Activated CD4-positive, alpha-beta T cell treated with anti-CD3 and anti-CD28 coated beads, Interleukin-2, amount 50 U/mL, for 24 hours (primary cell): ENCODE measurements at places on chromosomes 1 and 21.

- DNase-seq = no peak
These were observed 22.1 kb upstream of the CLSTN1 start for GRCh38 chr1:9845914-9846313.

DNA sequence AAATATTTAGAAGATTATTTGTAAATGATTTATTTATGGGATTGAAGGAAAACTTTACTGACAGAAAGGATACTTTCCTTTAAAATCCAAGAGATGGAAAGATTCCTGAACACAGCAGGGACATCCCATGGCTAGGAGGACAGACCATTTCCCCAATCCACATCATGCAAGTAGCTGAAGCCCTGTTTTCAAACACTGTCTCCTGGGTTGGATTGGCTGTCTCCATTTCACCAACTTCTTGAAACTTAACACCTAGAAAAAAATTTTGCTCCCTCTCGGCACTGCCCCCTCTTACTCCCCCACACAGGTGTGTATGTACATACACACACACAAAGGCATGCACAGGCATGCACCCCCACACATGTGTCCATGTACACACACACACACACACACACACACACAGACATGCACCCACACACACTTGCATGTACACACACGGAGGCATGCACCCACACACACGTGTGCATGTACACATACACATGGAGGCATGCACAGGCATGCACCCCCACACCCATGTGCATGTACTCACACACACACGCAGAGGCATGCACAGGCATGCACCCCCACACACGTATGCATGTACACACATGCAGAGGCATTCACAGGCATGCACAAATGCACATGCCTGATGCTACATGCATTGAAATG is 320.0 kb downstream of the CHRM3 start:
- DNase-seq = no peak

- DNase-seq = no peak
These were observed 226.9 kb downstream of the TGFB2 start for GRCh38 chr1:218572050-218572449.

DNA sequence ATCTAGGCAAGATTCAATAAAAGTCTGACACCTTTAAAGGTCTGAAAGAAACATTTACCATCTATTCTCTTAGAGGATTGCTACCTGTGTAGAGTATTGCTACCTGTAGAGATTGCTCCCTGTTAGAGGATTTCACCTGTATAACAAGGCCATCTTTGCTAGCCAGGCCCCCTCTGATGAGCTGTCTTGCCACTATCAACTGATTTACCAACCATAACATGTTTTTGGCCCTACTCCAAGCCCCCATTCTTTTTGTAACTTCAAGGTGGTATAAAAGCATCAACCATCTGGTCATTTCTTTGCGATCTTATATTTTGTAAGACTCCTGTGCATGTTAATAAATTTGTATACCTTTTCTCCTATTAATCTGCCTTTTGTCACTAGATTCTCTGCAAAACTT is 424.7 kb upstream of the CAMK1G start:
- DNase-seq = no peak

GRCh38 chr1:246151796-246152434 is 355.2 kb downstream of the SMYD3 start:
- DNase-seq = no peak

DNA sequence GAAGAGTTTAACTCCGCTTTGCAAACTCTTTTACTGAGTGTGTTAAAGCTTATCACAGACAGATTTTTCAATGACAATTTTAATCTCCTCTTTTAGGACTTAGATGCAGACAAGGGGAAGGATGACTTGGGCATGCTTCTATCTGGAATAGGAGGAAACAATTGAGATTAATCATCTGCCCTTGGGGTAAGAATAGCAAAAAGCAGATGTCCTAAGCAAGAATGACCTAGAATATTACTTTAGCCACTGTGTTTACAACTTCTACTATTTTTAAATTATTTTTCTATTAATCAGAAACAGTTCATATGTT is 569.0 kb upstream of the ADGRL2 start:
- DNase-seq = no peak

- DNase-seq = no peak
These were observed 3.4 kb upstream of the PCSK9 start for GRCh38 chr1:55035904-55036303.

GRCh38 chr21:35818597-35818996 is 241.7 kb downstream of the SETD4 start:
- no peak for DNase-seq

DNA sequence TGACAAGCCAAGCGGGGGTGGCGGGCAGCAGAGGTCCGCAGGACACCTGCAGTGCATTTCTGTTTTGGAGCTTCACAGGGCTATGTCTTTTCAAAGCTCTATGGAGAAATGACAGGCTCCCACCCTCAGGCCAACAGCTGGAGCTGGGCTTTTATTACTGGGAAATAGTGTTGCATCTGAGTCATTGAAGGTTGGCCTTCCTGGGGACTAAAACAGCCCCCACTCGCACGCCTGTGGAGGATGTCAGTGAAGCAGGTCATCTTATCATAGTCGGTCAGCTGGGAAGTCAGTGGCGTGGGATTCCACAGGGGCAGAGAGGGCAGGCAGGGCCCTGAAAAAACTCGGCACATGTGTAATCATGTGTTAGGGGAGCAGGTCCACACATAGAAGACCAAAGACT is 55.3 kb downstream of the NTPCR start:
- no peak for DNase-seq

DNA sequence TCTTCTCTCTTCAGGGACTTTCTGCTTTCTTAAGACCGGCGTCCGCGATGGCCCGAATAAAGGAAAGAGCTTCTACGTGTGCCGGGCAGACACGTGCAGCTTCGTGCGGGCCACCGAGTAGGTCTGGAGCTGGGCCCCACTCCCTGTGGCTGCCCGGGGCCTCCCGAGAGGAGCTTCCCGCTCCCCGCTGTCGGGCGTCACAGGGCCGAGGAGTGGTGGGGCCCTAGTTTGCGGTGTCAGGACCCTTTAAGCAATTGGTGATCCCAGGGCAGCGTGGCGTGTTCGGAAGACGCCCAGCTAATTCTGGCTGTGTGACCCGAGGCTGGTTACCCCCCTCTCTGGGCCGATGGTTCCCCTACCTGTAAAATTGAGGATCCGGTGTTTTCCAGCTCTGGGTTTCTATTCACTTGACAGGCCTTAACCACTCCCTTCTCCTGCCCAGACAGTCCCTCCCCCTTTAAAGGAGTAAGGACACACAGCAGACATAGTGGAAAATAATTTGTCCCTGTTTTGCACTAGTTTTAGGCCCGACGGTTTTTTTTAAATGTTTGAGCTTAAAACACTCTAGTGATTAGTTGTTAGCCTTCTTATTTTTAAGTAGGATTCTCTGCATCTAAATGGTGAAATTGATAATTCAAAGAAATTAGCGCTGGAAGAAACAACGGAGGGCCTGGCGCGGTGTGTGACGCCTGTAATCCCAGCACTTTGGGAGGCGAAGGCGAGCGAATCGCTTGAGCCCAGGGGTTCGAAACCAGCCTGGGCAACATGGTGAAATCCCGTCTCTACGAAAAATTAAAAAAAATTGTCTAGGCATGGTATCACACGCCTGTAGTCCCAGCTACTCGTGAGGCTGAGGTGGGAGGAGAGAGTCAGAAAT is 553 bp downstream of the TTF2 start:
- DNase-seq = no peak

GRCh38 chr21:40117236-40117635 is 250.0 kb downstream of the PCP4 start:
- no peak for DNase-seq

DNA sequence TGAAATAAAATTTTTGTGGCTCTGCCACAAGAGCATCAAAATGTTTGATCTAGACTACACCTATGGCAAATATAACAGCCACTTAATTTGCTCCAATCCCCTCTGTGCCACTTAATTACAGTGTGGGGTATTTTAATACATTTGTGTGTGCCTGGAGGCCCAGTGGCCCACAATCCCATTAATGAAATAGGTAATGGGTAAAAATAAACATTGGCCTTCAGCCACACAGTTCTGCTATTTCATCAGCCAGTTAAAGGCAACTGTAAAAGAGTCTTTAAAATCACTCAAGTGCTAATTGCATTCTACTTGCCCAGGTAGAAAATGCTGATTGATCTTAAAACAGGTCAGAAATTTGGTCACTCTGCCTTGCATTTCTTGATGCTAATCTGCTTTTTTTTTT is 151.6 kb upstream of the UBE2U start:
- DNase-seq = no peak

- no peak for DNase-seq
These were observed 14.9 kb downstream of the SELL start for GRCh38 chr1:169696273-169697100.

- no peak for DNase-seq
These were observed 1.8 kb downstream of the KPRP start for GRCh38 chr1:152759453-152760173.

GRCh38 chr1:30763651-30764248 is 6.2 kb upstream of the LAPTM5 start:
- no peak for DNase-seq

GRCh38 chr1:53270107-53270506 is 31.8 kb upstream of the MAGOH start:
- DNase-seq = no peak

DNA sequence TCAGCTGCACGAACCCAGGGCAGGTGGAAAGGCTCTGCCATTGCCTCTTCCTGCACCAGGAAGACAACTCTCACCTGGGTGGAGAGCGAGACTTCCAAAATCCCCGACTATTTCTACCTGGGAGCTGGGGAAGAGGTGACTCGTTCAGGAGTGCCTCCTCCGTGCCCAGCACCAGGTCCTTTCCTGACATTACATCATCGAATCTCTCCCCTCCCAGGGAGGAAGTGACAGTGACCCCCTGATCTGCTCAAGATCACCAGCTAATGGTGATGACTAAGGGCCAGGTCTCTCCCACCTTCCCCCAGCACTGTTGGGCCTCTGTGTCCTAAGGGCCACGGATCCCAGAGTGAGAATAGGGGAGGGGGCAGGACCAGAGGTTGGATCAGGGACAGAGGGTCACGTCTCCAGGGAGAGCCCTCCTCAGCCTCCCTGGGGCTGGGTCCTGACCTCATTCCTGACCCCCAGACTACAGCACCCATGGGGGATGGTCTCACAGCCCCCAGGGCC is 6.8 kb downstream of the MEGF6 start:
- no peak for DNase-seq

DNA sequence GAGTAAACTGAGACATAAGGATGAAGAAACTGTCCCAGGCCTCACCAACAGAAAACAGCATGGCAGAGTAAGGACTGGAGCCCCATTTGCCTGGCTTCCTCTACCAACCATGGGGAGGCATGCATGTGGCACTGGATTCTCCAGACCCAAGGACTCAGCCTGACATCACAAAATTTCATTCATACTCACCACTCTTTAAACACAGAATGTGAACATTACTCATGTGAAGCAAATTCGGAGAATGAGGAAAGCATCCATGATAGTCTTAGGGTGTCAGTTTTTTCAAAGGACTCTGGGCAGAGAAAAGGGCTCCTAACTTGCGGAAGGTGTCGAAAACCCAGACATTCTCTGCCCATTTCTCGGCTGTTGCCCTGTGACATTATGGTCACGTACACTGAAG is 83.9 kb downstream of the PCNX2 start:
- DNase-seq = no peak

GRCh38 chr1:240539769-240540414 is 72.1 kb downstream of the GREM2 start:
- no peak for DNase-seq

DNA sequence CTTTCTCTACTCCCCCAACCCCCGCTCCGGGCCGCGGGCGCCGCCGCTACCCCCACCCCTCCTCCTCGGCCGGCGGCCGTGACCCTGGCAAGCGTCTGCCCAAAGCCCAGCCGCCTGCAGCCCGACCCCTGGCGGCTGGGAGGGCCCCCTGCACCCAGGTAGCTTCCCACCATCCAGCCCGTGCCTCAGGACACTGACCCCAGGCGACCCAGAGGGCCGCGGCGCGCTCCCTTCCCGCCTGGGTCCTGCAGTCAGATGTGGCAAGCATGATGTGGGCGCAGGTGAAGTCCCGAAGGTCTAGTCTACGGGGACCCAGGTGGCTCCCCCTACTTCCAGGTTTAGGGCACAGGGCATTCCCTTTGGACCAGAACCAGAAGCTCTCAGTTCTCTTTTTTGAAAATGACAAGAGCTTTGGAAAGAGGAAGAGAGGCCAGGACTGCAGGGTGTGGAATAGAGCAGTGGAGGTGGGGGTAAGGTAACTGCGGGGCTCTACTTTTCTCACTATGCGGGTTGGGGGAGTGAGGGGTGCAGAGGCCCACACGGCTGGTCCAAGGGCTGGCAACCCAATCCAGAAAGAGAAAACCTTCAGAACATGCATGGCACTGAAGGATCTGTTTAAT is at the start of gene DENND4B:
DENND4B (minus strand) TSS at position 97 of the 620 bp plus-strand sequence. CDS start 2,344 bp downstream, outside the sequence.
- peak; percentile 65 for DNase-seq

- DNase-seq = no peak
These were observed 78.0 kb downstream of the PDE9A start for GRCh38 chr21:42731264-42732032.

DNA sequence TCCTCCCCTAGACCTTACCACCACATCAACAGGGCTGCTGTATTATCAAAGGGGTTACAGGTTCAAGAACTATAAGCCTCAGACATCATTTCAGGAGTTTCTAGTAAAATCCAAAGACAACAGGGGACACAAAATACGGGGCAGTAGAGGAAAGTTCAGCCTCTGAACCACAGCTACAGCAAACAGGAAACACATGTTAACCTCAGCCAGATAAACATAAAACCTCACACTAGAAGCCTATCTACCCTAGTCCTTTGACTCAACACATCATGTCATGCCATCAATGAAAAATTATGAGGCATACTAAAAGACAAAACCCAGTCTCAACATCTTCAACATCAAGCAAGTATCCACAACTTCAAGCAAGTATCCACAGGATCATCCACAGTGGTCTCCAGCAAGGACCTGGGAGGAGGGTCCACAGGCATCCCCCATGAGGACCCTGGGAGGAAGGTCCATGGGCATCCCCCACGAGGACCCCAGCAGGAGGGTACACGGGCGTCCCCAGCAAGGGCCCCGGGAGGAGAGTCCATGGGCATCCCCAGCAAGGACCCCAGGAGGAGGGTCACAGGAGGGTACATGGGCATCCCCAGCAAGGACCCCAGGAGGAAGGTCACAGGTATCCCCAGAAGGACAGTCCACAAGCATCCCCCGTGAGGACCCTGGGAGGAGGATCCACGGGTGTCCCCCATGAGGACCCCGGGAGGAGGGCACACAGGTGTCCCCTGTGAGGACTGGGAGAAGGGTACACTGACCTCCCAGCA is 440.0 kb downstream of the MATN1 start:
- DNase-seq = no peak

GRCh38 chr1:8671306-8671917 is 146.0 kb downstream of the RERE start:
- no peak for DNase-seq

DNA sequence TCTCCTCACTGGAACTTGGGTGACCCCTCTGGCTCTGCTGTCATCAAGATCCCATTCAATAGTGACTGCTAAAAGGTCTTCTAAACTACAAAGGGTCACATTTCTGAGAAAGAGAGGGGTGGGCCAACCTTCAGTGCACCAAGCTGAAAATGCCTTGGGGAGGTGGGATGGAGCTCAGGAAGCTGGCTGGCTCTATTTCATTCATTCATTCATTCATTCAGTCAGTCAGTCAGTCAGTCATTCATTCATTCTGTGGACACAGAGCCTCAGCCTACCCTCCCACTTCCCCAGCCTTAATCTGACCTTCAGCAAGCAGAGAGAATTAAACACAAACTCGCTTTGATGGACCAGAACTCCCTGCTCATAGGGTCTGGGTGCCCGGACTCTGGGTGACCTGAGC is 11.7 kb downstream of the RUNX3 start:
- DNase-seq = no peak

- DNase-seq = no peak
These were observed 81.9 kb upstream of the GALNT2 start for GRCh38 chr1:229984992-229985612.

- no peak for DNase-seq
These were observed 30.8 kb upstream of the PLCH2 start for GRCh38 chr1:2445162-2445822.

GRCh38 chr1:109931911-109932636 is 21.4 kb downstream of the CSF1 start:
- DNase-seq = no peak
